ENCODE measurements at places on chromosomes 7 and 10.

DNA sequence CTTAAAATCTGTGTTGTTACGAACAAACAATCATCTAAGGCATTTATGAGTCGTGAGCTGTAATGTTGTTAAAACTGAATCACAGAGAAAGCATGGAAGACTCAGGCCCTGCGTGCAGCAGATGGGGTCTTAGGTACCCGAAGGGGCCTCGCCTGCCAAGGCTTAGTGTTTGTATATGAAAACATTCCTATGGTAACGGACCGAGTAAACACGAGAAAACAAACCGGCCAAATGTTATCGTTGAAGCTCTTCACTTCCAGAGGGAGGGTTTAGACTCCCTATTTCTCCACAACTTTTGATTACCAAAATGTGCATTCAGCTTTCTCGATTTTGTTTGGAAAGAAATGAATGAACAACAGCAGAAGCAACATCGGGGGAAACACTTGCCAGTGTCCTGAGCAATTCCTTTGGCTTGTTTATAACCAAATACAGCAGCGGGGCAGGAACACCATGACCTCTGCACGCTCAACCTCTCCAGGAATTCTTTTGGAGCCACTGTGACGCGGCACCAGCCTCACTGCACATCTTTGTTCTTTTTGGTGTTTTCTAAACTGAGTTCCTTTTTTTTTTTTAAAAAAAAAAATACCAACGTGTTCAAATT is 121.6 kb upstream of the KLF6 start:
- no peak for DNase-seq

DNA sequence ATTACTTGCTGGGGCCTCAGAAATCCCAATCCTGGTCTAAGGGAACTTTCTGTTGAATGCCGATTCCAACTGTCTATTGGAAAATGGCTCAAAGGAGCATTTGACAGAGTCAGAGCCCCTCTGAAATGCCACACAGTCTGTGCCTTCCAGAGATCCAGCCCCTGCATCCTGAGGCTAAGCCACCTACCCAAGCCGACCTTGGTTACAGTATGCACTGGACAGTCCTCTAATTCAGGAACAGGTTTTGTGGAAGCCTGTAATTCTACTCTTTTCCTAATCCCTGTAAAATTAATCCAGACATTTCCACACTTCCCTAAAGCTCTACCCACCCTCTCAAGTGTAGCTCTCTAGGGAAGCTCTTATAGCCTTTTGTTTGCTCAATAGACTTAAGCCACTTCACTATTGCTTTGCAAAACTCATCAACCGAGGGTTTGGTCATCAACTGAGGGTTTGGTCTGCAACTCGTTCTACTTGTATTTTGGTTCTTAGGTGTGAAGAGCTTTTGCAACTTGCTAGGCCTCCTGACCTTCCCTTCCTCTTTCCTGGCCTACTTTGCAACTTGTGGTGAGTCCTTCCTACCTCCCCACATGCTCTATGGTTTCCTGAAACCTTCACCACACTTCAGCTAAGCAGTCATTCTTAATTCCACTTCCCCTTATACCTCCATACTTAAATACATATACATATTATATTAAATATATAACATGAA is 364.8 kb downstream of the SFMBT2 start:
- no peak for DNase-seq

DNA sequence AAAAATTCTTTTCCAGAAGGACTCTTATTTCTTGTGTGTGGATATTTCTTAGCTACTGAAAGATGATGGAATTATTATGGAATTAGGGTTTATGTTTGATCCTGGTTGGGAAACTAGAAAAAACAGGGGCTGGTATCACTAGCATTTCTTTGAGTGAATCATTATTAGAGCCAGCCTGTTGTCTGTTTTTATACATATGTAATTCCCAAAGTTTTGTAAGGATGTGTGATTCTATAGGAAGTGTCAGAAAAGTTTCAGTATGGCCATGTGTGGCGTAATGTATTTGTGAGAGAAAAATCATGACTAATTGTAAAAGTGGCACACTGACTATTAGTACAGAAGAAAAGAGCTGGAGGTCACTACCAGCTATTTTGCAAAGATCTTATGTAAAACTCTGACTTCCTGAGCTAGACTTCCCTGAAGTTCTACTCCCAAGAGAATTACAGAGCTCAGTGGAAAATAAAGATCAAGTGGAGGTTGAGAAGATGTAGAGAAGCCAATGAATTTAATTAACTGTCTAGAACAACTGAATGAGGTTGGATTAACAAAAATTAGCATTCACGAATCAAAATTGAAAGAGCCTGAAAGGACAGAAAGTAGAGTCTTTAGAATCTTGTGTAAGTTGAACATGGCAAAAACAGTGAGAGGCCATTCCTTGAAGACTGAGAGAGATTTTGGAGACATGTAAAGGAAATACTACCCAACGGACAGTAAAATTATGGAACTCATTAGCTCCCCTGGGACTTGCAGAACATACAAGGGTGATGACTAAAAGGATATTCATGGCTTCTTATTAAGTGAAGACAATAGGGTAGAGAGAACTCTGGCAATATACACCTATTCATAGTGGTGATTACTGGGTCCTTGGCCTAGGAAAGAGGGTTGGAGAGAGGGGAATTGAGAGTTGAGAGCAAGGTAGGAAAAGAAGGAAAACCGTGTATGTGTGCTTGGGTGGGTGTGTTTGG is 12.5 kb downstream of the ZNF365 start:
- no peak for DNase-seq

DNA sequence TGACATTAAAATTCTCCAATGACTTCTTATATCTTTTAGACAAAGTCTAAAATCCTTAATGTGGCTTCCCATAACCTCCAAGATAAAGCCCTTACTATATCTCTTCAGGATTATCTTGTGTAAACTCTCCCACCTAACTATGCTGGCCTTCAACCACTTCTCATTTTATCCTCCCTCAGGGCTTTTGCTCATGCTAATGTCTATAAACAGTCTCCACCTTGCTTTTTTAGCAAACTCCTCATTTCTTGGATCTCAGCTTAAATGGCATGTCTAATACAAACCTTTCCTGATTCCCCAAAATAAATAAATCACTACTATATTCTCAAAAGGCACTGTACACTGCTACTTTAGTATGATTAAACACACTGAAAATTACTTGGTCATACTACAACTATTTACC is 181.2 kb downstream of the LRRN3 start:
- DNase-seq = no peak

GRCh38 chr10:88082391-88082790 is 219.0 kb downstream of the PTEN start:
- no peak for DNase-seq

- DNase-seq = peak; percentile 16
Observed at GRCh38 chr7:30062587-30062986, 34.4 kb downstream of the PLEKHA8 start.

DNA sequence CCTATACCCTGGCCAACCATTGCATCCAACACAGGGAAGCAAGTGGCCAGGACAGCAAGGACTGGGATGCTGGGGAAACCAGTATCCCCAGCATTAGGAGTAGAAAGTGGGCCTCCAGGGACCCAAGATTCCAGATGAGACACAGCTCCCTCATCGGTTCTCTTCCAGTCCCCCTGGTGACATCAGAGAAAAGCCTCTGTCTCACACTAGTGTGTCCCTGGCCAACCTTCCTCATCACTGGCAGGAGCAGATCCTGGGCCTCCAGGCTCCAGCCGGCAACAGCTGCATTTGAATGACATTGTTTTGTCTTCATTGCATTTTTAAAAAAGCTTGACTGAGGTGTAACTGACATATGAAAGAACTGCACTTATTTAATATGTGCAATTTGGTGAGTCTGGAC is 177.3 kb upstream of the LYZL2 start:
- DNase-seq = no peak

DNA sequence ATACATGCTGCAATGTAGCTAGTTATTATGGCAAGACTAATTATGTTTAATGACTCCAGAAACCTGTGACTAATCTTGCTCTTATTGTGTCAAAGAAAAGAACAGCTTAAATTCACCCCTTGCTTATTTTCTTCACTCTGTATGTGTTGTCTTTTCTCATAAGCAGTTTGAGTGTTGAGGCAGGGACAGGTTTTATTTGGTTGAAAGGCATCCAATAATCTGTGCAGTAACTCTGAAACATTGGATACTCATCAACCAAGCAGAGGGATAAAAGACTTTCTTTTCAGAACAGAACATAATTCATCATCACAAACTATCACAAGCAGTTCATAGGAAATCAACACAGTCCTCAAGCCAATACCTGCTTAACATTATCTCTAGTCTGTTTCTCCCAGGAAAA is 797.6 kb upstream of the MBL2 start:
- no peak for DNase-seq

DNA sequence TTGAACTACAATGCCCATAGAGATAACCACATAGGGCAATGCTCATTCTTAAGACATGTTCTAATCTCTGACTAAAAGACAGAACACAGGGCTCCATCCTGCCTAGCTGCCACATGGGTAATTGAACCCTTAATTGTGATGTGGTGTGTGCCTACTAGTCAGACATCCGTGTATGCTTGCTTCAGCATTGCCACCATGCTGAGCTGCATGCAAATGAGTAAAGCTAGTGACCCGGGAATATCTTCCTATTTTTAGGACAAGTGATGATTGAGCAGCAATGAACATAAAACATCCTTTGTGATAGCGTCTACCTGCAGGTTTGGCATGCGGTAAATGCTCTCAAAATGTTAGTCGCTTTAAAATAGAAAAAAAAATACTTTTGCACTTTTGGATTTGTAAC is 115.8 kb downstream of the MAGI2 start:
- DNase-seq = no peak

- no peak for DNase-seq
Observed at GRCh38 chr7:97871659-97872024, 566 bp downstream of the ASNS start.

DNA sequence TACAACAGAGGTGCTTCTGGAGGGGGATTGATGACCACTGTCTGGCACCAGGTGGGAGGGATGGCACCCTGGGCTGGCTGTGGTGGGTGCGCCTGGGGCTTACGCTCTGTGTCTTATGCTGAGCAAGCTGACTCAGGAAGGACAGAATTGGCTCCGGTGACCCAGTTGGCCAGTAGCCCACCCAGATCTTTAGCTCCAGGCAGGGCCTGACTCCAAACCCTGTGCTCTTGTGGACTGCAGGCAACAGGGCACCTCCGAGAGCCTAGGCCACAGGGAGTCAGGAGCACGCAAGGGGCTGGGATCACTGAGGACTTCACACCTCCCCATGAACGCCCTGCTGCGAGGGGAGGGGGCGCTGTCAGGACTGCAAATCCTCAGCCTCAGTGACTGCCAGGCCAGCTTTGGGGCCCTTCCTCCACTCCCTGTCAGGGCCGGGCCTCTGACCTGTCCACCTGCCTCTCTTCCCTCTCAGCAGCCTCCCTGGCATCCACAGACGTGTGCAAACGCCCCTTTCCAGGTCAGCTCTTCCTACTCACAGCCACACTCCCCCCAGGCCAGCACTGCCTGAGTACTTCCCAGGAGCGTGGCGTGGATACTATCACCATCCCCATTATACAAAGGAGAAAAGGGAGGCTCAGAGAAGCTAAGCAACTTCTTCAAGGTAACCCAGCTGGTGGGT is 118.7 kb downstream of the SLIT1 start:
- DNase-seq = no peak

DNA sequence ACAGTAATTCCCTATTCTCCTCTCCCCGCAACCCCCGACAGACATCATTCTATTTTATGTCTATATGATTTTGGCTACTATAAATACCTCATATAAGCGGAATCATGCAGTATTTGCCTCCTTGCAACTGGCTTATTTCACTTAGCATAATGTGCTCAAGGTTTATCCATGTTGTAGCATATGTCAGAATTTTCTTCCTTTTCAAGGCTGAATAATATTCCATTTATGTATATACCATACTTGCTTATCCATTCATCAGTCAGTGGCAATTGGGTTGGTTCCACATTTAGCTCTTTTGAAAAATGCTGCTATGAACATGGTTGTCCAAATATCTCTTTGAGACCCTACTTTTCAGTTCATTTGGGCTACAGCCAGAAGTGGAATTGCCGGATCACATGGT is 106.5 kb downstream of the MAPK8 start:
- DNase-seq = no peak

GRCh38 chr7:118478236-118478635 is 253.7 kb downstream of the ANKRD7 start:
- DNase-seq = no peak

DNA sequence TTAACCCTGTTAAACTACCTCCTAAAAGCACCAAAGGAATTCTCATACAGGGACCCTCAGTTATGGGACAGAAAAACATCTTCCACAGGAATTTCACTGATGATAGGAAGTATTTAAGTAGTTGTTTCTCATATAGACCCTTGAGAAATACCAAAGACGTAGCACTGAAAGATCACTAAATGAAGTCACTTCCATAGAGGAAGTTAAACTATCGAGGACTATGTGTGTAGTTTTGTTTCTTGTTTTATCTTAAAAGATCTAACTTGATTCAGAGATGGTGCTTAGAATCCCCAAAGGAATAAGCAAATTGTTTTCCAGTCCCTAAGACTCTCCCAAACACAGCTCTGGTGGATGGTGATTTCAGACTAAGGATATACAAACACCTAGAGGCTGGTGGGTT is 94.8 kb upstream of the AFAP1L2 start:
- DNase-seq = no peak

- no peak for DNase-seq
Observed at GRCh38 chr7:88396948-88397322, 90.2 kb upstream of the STEAP4 start.

GRCh38 chr10:29389493-29389892 is 100.6 kb downstream of the LYZL1 start:
- no peak for DNase-seq

GRCh38 chr7:145665499-145666258 is 450.9 kb upstream of the CNTNAP2 start:
- no peak for DNase-seq

DNA sequence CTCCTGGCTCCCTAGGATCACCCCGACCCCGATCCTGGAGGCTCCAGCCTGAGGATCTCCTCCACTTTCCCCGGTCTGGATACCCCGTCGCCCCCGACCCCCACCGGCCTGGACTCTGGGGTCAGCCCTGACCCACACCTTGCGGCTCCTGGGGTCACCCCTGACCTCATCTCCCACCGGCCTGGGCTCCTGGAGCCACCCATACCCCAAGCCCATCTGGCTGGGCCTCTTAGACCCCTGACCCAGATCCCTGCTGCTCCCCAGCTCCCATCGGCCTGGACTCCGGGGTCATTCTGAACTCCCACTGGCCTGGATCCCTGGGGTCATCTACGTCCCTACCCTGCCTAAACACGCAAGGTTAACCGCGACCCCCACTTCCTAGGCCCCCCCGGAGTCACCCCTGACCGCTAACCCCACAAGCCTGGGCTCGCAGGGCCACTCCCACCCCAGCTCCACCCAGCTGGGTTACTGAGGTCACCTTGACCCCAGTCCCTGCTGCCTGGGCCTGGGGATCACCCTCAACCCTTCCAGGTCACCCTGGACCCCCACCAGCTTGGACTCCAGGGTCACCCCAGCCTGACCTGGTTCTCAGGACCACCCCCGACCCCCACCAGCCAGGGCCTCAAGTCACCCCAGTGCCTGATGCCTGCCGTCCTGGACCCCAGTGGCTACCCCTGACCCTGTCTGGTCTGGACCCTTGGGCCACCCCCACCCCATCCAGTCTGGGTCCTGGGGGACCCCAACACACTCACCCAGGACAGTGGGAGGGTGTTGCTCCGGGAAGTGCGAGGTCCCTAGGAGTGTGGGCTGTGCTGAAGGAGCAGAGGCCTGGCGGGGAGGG is 1.2 kb downstream of the FOXK1 start:
- DNase-seq = no peak

All from SK-N-MC (cell line).